ENCODE measurements at places on chromosomes 1 and 21. TPM values are rescaled to one million over a fixed set of nuclear protein-coding genes. Genes with fewer than 3 reads are reported as not detected.

Gene BCAS2
- total RNA-seq: 44.3 TPM

Gene EDARADD
- total RNA-seq: 4.7 TPM

Gene HOOK1
- 5.0 TPM for total RNA-seq

Gene RGS8
- total RNA-seq: not detected

Gene C1orf185
- not detected for total RNA-seq

Measured in hair follicular keratinocyte (primary cell).